A172 (cell line): ENCODE measurements at places on chromosomes 7 and 10. TPM values are rescaled to one million over a fixed set of nuclear protein-coding genes. Genes with fewer than 3 reads are reported as not detected.

GRCh38 chr10:103021900-103022293 is 103.8 kb downstream of the CNNM2 start:
- no peak for DNase-seq

- DNase-seq: no peak
Observed at GRCh38 chr7:39133088-39133487, 155.4 kb downstream of the POU6F2 start.

DNA sequence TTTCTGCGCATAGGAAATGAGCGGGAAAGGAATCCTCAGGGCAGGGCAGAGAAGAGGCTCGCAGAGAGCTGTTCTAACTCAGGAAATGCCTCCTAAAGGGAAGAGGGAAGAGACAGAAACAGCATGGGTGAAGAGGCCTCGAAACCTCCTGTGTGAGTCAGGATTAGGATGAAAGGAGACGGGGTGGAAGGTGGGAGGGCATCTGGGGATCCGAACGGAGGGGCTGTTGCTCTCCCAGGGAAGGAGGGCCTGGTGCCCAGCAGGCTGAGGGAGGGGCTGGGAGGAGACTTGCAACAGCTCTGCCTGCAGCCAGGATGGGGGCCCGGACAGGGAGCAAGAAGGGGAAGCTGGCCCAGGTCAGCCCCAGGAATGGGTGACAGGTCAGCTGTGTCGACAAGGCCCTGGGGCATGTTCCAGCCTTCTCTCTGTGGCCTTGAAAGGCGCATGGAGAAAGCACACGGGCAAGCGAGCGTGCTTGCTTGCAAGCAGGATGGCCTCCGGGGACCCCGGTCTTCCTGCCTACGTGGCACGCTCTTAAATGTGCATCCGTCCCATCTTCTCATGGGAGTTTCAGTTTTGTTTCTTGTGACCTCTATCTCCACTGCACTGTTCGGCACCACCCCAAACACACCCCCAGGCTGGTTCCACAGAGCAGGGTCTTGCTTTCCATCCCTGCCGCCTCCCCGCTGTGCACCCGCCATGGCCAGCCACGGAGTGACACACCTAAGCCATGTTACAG is 63.5 kb downstream of the HIPK2 start:
- no peak for DNase-seq

DNA sequence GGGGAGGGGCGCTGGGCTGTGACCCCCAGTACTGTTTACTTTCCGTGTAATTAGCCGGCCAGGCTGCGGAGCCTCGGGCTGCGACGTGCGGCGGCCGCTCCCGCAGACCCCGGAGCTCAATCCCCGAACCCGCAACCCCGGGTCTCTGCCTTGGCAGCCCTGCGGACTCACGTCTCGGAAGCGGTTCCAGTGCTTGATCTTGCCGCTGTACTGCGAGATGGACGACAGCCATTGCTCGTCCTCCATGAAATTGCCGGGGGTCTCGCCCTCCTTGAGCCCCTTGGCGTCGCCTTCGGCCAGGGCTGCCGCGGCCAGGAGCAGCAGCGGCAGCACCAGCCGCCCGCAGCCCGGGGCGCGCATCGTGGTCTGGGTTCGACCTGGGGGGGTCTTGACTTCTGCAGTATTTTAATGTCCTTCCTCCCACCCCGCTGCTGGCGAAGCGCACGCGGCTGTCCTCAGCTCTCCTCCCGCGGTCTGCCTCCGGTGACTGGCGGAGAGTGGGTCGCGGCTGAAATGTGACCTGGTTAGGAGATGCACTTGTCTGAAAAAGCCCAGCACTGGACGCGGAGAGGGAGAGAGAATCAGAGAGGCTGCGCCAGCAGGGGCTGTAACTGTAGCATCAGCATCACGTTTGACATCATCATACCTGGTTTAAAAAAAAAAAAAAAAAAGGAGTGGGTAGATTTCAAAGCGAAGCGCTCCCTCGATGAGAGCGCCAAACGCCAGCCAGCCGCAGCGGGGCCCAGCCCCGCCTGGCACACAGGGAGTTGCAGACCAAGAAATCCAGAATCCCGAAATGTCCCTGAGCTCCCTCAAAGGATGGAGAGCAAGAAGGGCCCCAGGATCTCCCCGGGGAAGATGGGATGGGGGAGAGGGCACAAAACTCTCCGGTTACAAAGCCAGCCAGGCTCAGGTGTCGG is at the start of gene SPOCK2:
SPOCK2 (minus strand) TSS at position 583 of the 920 bp plus-strand sequence; CDS start at position 360, 223 bp downstream.
- DNase-seq: no peak

PAPOLB gene
- total RNA-seq: not detected in 2 replicates

VIPR2 gene
- 0.12 TPM in 1 of 2 replicates, not detected in the other for total RNA-seq
